Tibial nerve (tissue), 4 donors: ENCODE measurements at places on chromosomes 4 and X. TPM values are rescaled to one million over a fixed set of nuclear protein-coding genes. Genes with fewer than 3 reads are reported as not detected.

MPP1 gene
- 17.8 TPM for total RNA-seq

HSD17B13 gene
- 1.2 TPM for total RNA-seq

DNA sequence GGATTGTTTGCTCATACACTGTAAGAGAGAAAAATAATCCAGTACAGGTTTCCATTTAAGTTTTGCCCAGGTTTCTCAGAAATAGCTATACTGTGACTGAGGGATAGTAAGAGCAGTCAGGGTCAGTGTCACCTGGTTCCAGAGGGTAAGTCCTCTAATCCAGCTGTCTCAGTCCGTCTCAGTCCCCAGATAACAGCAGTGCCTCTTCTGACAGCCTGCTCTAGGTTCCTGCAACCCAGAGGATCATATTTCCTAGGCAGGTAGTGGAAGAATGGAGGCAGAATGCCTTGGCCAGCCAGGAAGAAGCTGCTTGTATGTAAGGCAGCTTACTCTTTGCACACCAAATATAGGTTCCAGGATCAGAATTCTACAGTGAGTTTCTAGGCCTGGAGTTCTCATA is 22.6 kb upstream of the GNRHR start:
- H3K27me3 ChIP-seq, result no peaks in the 10 kb centered on the region
- H3K36me3 ChIP-seq, result no peaks in the 10 kb centered on the region
- H3K4me3 ChIP-seq, result no peak overlapping the region
- DNase-seq, result no peak

TRMT44 gene
- total RNA-seq, result 24.5 TPM
